ENCODE measurements at places on chromosomes 12 and 14.

DNA sequence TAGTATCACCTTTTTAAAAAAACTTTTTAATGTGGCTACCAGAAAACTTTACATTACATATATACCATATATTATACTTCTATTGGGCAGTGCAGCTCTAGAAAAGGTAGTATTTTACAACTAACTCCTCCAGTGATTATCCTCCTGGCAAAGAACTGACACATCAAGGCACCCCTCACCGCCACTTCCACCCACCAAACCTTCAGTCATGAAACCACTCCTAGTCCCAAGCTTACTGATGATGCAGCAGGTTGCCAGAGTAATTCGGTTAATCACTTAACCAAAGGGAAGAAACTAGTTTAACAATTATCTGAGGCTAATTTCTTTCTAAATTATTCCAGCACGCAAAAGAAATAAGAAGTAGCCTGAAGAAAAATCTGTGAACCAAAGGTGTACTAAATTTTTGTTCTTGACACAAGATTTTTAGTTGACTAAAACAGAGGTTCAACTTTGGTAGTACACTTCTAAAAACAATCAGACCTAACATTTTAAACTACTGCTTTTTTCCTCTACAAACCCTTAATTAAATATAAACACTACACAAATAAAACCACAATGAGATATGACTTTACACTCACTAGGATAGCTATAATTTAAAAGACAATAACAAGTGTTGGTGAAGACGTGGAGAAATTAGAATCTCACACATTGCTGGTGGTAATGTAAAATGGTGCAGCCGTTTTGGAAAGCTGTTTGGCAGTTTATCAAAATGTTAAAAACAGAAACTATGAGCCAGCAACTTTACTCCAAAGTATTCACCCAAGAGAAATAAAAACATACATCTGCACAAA, 16.7 kb downstream of the SPPL3 start:
- DNase-seq = no peak

GRCh38 chr14:23095196-23096108, at the start of gene C14orf119:
Gene C14orf119 (plus strand): TSS chr14:23095505. CDS start chr14:23097659, 2,154 bp downstream.
- DNase-seq = no peak

- no peak for DNase-seq
Measured at GRCh38 chr14:81990312-81990761, 456.7 kb upstream of the SEL1L start.

- no peak for DNase-seq
Measured at GRCh38 chr14:49986343-49987014, 93.6 kb downstream of the ARF6 start.

DNA sequence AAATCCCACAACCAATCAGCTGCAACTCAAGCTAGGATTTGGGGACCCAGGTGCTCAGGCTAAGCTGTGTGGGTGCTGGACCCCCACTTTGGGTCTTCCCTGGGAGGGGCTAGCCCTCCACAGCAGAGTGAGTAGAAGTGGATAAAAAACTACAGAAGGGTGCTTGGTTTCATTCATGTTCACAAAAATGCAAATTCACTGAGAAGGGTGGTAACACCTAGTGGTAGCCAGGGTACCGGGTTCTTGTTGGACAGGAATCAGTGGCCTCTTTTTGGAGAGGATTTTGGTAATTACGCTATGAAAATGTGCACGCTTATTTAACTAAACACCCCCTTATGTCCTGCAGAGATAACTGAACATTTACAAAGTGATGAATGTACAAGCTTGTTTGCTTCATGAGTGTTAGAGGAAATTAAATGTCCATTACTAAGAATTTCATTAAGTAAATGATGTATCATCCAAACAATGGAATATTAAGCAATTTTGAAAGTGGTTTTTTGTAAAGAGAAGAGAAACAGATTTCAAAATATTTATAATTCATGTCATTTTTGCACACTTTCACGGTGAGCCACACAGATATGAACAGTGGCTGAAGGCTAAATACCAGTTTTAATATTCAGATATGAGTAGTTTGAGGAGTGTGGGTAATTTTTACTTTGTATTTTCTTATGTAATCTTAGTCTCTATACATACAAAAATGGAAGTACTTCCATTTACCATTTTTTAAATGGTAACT, 78.3 kb downstream of the DDX51 start:
- no peak for DNase-seq

- DNase-seq = no peak
Measured at GRCh38 chr12:109018296-109018695, 2.6 kb downstream of the SVOP start.

DNA sequence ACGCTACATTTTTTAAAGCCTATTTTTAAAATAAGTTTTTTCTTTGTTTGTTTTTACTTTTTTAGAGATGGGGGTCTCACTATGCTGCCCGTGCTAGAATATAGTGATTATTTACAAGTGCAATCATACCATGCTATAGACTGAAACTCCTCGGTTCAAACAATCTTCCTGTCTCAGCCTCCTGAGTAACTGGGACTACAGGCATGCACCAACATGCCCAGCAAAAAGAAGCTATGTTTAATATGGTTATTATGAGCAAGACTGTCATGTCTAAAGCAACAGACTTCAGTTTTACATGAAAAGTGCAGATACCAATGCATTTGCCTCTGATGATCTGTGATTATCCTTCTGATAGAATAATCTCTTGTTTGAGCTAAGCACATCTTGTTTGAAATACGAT, 45.6 kb upstream of the SGPP1 start:
- no peak for DNase-seq

DNA sequence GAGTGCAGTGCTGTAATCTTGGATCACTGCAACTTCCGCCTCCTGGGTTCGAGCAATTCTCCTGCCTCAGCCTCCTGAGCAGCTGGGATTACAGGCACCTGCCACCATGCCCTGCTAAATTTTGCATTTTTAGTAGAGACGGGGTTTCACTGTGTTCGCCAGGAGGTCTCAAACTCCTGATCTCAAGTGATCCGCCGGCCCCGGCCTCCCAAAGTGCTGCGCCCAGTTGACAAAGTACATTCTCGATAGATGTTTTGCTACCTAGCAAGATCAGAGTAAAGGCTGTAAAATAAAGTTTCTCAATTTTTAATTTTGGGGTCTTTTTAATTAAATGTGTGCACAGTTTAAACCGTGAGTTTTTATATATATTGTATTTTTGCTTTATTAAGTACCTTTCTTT, 248.9 kb downstream of the CCER1 start:
- DNase-seq = no peak

GRCh38 chr12:1840981-1841425, 20.6 kb downstream of the LRTM2 start:
- DNase-seq = no peak

GRCh38 chr14:32601906-32602305, 272.8 kb downstream of the AKAP6 start:
- DNase-seq = no peak

GRCh38 chr14:23401291-23401690, 6.8 kb downstream of the MYH6 start:
- DNase-seq = no peak

DNA sequence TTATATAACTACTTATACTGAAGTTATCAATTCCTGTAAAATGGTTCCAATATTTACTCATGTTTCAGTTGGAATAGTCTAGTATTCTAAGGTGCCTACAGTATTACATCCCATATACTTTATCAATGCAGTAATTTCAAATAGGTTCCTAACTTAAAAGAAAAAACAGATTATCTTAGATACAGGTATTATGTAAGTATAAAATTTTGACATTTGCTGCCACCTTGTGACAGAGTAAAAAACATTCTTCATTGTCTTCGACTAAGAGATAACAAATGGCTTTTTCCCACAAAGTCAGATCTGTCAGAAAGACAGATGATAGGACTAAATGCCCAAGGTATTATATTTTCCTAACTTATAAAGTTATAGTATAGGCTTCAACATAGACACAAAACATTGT, 78.7 kb downstream of the TXNDC16 start:
- DNase-seq = no peak

- no peak for DNase-seq
Measured at GRCh38 chr14:23168246-23168645, 15.2 kb downstream of the SLC7A8 start.

- peak; percentile 10 for DNase-seq
Measured at GRCh38 chr12:71636704-71637115, 26.9 kb downstream of the ZFC3H1 start.

DNA sequence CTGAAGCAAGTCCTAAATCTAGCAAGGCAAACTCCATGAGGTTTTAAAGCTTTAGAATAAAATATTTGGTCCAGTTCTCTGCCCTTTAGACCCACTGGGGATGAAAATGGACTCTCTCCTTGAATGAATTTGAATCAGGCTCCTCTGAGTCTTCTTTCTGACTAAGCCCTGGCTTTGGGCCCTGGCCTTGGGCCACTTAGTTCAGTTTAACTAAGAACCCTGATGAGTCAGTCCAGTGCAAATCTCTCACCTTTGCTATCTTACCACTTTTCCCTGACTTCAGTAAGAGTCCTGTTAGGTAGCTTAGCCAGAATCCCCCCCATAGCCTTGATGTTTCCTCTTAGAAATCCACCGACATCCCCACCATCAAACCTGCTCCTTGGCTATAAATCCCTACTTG, 427.5 kb downstream of the SNAPC1 start:
- no peak for DNase-seq

- no peak for DNase-seq
Measured at GRCh38 chr14:20630340-20631022, 11.0 kb downstream of the OR6S1 start.

GRCh38 chr12:18432206-18432605, 170.9 kb downstream of the PIK3C2G start:
- DNase-seq = no peak

- DNase-seq = no peak
Measured at GRCh38 chr12:102281231-102281630, 83.6 kb upstream of the PMCH start.

DNA sequence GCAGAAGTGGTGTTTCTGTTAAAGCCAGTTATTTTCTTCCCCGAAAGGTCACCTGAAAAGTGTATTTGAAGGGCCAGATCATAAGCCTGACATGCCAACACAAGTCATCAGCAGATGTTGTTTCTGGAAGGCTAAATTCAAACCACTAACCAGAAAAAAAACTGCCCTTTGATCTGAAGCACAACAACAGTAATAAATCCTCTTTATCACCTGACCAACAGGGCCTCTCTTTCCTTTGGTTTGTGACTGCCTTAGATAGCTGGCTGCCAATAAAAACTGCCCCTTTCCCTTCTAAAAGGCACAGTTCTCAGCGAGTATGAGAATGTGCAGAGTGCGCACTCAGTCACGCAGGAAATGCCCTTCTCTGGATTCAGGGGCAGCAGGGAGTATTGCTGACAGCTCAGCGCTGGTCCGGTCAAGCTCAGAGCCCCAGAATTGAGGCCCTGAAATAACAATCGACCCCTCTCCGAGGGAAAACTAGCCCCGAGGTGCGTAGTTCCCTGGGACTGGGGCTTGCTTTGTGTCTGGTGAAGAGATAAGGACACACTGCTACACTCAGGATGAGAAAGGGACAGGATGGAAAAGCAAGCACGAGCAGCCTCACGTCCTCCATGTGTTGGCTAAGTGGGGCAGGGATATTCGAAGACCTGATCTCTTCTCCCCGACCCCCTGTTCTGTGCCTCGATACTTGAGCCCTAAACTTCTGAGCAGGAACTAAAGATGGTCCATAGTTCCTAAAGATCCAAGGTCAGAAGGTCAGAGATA, 184.2 kb upstream of the GZMB start:
- no peak for DNase-seq

DNA sequence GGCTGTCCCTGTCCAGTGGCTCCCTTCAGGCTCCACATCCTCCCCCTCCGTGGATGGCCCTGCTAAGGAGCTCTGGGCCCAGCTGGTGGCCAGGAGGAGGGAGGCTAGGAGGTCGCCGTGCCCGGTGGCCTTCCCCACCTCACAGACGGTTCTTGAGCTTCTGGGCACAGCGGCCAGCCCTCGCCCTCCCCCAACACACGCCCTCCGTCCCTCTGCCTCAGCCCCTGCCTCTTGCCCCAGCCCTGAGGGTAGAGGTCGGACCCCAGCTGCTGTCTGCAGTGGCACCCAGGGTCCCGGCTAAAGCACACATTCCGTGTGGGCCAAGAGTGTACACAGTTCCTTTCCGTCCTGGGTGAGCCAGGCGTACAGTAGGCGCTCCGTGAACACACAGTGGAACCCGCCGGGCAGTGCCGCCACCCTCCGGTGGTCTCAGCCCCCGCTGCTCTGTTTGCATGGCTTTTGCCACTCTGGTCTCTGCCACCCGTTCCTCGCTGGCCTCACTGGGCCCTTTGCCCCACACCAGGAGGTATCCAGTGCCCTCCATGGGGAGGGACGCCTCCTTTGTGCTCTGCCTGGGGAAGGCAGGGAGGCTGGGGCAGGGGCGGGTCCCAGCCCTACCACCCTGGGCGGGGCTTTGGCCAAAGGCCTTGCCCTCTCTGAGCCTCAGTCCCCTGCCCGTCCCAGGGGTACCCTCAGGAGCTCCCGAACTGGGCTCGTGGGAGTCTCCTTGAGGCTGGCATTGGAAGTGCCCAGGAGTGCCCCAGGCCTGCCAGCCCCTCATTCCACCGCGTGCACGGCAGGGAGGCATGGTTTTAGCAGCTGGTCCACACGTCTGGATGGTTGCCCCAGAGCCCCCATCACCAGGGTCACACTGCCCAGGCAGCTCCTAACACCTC, 13.0 kb downstream of the TRMT61A start:
- no peak for DNase-seq

DNA sequence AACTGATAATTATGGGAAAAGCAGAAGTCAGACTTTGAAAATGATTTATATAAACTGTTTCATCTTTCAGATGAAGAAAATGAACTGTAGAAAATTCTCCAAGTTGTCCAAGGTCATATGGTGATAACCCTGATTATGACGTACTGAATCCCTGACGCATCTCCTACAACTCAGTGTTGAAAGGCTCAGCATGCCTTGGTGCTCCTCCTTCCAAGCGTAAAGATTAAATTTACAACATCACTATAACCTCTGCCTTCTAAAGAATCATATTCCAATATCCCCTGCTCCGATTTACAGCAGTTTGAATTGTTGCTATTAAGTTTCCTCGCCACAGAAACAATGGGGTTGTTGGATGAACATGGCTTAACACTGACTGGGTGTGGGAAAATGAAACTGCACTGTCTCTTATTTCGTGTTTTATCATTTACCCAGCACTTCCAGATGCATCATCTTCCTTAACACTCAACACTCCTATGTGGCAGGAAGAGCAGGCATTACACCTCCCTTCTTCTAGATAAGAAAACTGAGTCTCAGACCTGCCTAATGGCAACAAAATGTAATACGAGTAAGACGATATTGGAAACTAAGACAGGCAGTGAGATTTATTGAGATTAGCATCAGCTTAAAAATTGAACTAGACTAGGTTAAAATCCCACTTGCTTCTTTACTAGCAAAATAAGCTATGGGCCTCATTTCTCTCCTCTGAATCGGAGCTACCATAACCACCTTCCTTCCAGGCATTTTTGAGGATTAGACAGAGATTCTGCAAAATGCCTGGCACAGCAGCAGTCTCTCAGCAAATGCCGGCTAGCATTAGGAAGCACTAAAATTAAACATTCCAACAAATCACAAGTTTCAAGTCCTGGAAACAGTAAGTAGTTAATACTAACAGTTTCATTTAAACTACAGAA, 74.2 kb downstream of the PPM1H start:
- no peak for DNase-seq

- DNase-seq = no peak
Measured at GRCh38 chr14:58243790-58244555, 670 bp upstream of the PSMA3 start.

Data from NCI-H1930 (cell line).